ENCODE measurements at places on chromosomes 6 and 20.

DNA sequence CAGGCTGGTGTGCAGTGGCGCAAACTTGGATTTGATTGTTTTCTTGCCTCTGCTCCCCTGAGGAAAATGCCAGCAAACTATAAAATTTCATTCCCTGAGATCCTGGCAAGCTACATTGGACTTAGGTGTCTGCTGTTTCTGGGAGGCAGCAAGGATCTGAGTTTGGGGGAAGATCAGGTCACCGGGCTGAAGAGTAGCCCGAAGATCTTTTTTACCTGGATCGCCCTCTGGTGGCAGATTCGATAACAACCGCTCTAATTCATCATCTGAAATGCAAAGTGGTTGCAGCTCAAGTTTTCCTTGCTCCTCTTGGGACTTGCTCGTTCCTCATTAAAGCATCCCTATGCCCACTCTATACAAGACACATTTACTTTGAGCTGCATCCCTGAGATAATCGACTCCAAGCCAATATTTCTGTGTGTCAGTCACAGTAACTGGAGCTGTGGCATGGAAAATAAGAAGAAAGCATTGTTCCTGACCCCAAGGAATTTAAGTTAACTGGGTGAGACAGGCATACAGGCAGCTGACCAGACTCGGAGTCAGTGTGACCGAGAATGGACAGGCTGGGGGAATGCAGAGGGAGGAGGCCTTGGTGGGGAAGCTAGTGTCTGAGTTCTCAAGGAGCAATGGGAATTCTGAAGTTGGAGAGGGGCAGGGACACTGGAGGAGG, 131.8 kb upstream of the PROKR2 start:
- DNase-seq = peak; percentile 52

GRCh38 chr6:50834929-50835410, 16.3 kb downstream of the TFAP2B start:
- no peak for DNase-seq

DNA sequence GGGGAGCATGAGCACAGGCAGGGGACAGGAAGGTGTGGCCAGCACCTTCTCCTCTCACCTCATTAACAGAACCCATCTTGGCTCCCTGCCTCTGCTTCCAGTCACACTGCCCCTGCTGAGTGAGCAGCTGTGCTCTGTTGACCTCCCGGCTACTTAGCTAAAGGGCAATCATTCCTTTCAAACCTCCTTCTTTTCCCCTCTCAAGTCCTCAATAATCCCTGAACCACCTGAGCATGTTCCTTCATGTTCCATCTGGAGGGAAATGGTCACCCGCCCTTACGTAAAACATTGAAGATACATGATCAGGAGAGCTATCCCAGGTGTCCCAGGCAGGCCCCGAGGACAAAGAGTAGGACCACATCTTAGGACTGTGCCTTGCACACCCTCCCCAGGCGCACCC, 21.7 kb upstream of the MRPS10 start:
- DNase-seq = no peak

DNA sequence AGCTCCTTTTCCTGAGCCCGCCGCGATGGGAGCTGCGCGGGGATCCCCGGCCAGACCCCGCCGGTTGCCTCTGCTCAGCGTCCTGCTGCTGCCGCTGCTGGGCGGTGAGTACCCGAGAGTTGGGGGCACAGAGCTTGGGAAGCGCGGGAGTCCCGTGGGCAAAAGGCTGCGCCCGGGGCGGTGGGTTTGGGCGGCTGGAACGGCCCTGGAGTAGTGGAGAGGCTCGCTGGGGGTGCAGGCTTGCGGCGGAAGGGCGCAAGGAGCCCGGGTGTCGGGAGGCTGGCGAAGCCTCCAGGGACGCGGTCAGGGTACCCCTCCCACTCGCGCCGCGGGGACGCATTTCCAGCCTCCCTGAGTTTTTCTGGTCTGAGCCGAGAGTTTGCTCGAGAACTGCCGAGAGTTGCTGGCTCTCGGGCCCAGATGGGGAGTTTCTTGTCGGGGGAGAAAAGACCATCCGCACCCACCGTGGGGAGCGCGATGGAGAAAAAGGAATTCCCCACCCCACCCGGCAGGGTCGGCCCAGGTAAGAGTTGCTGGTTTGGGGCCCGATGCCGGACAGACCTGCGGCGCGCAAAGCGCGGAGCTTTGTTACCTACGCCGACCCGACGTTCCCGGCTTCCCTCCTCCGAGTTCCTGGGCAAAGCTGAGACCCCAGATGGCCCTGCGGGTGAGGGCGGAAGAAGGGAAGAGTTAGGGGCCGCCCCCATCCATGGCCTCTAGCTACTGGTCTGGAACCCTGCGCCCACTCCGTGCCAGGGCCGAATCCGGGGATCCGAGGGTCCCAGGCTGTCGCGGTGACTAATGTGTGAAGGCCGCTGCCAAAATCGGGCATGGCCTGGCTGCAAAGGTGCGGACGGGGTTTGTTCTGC, 584 bp downstream of the PTK7 start:
- DNase-seq = peak; percentile 36

- peak; percentile 91 for DNase-seq
These were observed 605.5 kb downstream of the HDGFL1 start for GRCh38 chr6:23174781-23175361.

- DNase-seq = peak; percentile 41
These were observed 318.9 kb upstream of the PLCB4 start for GRCh38 chr20:8749986-8750385.

DNA sequence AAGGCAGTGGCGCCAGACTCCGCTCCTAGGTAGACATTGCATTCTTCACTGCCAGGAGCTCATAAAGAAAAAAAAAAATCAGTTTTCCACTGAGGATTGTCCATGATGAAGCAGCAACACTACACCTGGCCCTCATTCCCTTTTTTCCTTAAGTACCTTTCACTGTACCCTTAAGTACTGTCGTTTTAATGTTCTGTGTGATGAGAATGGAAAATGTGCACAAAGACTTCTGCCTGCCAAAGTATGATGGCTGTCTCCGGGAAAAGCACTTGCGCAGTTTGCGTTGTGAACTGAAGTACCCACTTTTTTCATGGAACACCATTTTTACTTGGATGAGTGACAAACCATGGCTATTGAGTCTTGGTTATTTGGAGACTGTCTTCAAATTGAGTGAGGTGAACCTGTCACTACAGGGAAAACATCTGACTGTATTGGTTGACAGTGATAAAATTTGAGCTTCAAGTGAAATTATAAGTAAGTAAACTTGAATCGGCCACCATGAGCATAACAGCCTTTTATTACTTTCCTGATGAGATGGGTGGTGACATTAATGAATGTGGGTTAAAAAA, 104.8 kb downstream of the NCOA3 start:
- no peak for DNase-seq
